ENCODE measurements at places on chromosomes 2 and 18. TPM values are rescaled to one million over a fixed set of nuclear protein-coding genes. Genes with fewer than 3 reads are reported as not detected.

Gene ROCK2
- 20.7 TPM for total RNA-seq

Gene FAM110C
- total RNA-seq, result 0.15 TPM

Gene SERPINB3
- not detected for total RNA-seq

Gene TRIM43B
- total RNA-seq, result not detected

Gene PDCD1
- 53.0 TPM for total RNA-seq

All from activated CD8-positive, alpha-beta memory T cell treated with anti-CD3 and anti-CD28 coated beads for 36 hours (primary cell).